ENCODE measurements at places on chromosomes 7 and 10.

- no peak for DNase-seq
Observed at GRCh38 chr10:69123306-69123746, 652 bp upstream of the VPS26A start.

DNA sequence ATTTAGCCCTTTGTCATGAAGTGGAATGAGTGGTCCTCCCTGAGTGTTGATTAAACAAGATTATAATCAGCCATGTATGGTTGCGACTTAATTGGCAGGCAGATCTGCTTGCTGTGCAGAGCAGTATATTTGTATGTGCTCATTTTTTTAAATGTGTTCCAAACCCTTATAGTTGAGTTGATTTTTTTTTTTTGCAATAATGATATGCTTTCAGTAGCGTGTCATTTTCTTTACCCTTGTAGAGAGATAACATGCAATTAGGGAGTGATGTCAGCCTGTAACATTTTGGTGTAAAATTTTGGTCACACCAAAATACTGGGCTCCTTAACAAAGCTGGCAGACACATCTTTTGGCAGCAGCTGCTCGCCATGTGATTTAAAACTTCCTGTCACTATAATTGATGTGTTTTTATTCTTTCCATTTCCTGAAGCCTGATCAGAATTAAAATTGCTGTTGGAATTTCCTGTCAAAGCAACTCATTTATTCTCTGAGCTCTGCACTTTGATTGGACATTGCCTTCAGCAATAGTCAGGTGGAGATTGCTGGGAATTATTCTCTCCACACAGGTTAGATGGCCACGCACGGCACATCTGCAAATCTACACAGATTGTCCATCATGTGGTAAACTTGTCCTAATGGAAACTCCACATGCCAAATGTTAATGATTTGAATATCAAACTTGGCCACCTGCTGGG is 125.3 kb downstream of the DYNC1I1 start:
- peak; percentile 23 for DNase-seq

GRCh38 chr7:151315038-151315655 is 26.5 kb upstream of the NUB1 start:
- peak; percentile 67 for DNase-seq

DNA sequence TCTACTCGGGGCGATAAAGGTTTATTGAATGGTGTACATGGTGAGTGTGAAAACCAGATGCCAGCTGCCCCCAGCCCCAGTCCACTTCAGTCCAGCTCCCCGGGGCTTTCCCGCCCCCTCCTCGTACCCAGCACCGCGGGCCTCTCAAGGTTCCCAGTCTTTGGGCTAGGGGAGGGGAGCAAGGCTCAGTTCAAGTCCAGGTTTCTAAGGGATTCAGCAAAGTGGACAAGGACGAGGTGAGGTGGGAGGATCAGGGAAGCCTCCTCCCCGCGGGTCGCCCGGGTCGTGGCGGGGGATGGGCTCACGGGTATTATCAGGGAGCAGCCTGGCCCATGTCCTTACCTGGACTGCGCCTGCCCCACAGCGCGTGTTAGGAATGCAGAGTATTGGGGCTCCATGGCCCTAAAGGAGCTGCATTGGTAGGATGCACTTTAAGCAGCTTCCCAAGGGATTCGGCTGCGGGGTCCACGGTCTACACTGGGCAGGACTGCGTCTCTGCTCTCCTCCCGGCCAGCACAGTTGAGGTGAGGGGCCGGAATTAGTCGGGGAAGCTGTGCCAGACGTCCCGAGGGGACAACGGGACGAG is 541 bp upstream of the PFKFB3 start:
- DNase-seq: no peak

DNA sequence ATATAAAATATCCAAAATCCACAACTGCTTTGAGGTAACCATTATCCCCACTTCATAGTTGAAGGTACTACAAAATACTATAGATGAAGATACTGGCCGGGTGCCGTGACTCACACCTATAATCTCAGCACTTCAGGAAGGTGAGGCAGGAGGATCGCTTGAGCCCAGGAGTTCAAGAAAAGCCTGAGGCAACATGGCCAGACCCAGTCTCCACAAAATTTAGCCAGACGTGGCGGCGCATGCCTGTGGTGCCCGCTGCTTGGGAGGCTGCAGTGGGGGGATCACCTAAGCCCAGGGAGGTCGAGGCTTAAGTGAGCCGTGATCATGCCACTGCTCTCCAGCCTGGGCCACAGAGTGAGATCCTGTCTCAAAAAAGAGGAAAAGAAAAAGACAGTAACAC is 21.7 kb downstream of the TMEM254 start:
- no peak for DNase-seq

GRCh38 chr10:77409697-77410471 is 227.7 kb downstream of the KCNMA1 start:
- no peak for DNase-seq

DNA sequence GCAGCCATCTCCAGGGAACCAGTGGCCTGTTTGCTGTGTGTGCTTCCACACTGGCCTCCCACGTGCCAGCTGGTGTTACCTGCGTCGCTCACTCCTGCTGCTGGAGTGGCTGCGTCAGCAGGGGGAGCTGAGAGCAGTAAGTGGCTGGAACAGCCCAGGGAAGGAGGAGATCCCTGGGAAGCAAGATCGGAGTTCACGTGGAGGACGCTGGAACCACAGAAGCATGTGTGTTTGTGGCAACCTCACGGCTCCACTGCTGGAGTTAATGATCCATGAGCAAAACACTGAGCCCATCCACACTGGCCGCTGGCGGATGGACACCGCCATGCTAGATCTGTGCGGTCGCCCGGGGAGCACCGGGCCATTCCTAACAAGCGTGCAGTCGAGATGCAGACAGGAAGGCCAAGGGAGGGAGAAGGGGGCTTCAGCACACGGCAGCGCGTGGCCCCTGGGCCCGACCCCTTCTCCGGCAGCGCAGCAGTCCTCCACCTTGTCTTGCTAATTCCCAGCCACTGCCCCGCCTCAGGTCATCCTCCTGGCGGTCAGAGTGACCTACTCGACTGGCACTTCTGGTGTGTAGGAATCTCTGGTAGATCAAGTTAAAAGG is 68.5 kb upstream of the EEPD1 start:
- DNase-seq: peak; percentile 87

DNA sequence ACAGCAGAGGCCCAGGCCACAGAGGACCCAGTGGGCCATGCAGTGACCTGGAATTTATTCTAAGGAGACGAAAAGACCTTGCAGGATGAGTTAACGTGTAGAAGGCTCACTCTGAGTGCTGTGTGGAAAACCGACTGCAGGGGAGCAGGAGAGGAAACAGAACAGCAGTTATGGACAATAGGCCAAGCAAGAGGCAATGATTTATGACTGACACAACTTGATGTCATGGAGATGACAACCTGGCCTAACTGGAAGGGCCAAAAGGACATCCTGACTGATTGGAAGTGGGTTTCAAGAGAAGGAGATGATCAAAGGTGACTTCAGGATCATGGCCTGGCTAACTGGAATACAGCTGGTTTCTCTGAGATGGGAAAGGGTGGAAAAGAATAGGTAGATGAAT is 70.2 kb upstream of the RAPGEF5 start:
- no peak for DNase-seq

DNA sequence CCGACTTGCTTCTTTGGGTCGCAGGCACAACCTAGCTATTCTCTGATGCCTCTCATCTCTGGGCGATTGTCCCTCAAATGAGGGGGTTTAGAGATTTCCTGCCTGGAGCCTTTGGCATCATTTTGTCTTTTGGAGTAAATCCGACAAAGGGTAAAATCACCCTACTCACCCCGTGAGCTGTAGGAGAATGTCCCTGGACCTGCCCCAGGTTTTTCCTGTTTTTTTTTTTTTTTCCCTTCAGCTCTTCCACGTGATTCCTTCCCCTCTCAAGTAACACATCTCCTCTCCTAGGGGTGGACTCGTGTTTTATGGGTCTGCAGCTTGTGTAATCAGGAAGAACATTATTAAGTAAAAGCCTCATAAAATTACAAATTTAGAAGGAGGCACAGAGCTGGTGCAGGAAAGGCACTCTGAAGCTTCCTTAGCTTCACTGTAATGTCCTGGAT is 128.4 kb upstream of the ZNF746 start:
- peak; percentile 2 for DNase-seq

DNA sequence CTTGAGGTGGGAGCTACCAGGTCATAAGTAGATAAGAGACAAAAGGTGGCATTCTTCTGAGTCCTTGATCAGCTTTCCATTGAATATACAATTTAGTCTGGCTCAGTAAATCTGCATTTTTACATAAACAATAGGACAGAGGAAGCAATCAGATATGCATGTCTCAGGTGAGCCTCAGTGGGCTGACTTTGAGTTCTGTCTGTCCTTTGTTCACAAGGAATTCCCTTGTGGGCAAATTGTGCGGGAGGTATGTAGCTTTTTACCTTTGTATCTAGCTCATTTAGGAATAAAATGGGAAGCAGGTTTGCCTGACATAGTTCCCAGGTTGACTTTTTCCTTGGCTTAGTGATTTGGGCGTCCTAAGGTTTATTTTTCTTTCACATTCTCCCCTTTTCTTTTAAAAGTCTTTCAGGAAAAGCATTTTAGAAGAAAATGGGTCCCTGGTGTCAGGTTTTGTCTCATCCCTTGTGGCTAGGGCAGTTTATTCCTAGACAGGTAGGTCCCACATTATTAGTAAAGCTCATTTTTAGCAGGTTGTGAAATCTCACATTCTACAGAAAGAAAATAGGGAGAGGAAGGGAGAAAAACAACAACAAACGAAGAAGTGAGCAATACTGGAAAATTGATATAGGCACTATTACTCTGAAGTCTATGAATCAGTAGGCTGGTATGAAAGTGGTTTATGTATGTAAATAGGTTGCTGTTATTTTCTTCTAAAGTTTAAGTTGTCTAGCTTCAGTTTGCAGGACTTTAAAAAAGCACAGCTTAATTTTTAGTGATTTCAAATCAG is 16.5 kb downstream of the SPAM1 start:
- peak; percentile 88 for DNase-seq

- peak; percentile 98 for DNase-seq
Observed at GRCh38 chr7:37031571-37032257, 307.4 kb upstream of the AOAH start.

GRCh38 chr7:44967571-44968446 is 11.0 kb downstream of the MYO1G start:
- peak; percentile 60 for DNase-seq

GRCh38 chr7:40716052-40716451 is 581.2 kb downstream of the SUGCT start:
- no peak for DNase-seq

- peak; percentile 13 for DNase-seq
Observed at GRCh38 chr7:112515989-112516388, 35.2 kb downstream of the LSMEM1 start.

GRCh38 chr7:98619450-98620321 is 2.6 kb downstream of the NPTX2 start:
- DNase-seq: peak; percentile 25

DNA sequence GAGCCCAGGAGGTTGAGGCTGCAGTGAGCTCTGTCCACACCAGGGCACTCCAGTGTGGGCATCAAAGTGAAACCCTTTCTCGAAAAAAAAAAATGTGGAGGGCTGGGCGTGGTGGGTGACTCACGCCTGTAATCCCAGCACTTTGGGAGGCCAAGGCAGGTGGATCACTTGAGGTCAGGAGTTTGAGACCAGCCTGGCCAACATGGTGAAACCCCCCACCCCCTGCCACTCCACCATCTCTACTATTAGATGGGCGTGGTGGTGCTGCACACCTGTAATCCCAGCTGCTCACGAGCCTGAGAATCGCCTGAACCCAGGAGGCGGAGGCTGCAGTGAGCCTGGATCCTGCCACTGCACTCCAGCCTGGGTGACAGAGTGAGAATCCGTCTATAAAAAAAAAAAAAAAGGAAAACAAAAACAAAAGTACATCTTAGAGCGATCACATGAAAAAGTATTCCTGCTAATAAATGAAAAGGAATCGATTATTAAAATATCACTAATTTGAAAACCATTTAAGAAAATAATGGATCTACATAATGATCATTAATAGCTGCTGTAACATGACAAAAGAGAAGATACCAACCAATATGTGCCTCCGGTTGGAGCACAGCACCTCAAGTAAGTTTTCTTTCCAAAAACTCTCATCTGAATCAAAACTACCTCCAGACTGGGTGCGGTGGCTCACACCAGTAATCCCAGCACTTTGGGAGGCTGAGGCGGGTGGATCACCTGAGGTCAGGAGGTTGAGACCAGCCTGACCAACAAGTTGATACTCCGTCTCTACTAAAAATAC is 4.9 kb downstream of the HNRNPF start:
- DNase-seq: no peak
